ENCODE measurements at places on chromosomes 4 and X.

- DNase-seq, result no peak
Observed at GRCh38 chrX:57155171-57155570, 18.0 kb upstream of the SPIN2A start.

- DNase-seq, result no peak
Observed at GRCh38 chr4:48311896-48312295, 29.4 kb upstream of the SLAIN2 start.

- no peak for DNase-seq
Observed at GRCh38 chr4:186881521-186882220, 158.0 kb upstream of the FAT1 start.

- no peak for DNase-seq
Observed at GRCh38 chr4:184824081-184824775, 1.5 kb downstream of the ACSL1 start.

GRCh38 chr4:98480535-98480934, 177.9 kb downstream of the TSPAN5 start:
- DNase-seq, result no peak

- DNase-seq, result no peak
Observed at GRCh38 chr4:102139932-102140331, 205.3 kb downstream of the SLC39A8 start.

GRCh38 chr4:24089851-24090534, 200.1 kb upstream of the PPARGC1A start:
- no peak for DNase-seq

GRCh38 chr4:37599092-37599790, 86.9 kb downstream of the RELL1 start:
- DNase-seq, result no peak

DNA sequence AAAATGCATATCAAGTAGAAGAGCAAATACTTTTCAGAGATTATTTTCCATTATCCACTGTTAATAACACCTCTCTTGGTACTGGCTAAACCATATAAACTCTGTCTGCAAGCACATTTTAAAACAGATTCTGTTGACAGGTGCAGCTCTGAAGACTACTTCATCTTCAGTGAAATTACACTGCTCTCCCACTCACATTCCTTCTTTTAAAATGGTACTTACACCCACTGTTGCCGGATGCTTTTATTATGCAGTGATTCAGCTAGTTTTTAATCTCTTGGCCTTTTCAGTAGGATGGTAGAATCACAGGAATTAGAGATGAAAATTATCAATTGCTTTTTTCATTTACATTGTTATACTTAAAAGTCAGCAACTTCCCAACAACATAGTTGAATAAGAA, 381.6 kb downstream of the GASK1B start:
- DNase-seq, result no peak

DNA sequence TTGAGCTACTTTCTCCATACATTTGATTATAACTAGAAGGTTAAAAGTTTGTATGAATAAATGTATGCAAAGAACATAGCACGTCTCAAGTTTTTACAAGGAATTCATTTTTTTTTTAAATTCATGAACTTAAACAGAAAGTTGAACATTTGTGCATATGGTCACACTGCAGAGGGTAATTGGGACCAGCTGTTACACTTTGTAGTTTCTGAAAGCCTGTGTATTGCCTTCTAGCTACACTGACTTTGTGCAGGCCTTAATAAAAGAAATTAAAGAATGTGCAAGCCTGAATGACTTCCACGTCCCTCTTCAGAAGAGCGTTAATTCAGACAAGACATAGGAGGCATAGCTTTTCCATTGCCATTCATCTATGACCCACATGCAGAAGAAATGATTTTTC, 153.1 kb upstream of the PCDH18 start:
- no peak for DNase-seq

DNA sequence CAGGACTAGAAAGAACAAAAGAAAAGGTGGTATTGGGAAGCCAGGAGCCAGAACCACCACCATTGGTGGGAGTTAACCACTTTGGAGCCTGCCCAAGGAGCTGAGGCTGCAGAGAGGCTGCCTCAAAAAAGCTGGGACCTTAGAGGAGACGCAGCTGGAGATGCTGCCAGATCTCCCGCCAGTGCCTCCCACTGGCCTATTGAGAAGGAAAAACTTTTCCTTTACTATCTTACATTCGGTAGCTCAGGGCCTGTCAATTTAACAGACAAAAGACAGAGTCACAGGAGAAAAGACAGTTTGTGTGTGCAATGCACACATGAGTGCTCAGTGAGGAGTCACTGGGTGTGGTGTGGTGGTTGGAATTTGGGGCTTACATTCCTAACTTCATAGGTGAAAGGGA, 52.4 kb upstream of the HPSE start:
- DNase-seq, result no peak

DNA sequence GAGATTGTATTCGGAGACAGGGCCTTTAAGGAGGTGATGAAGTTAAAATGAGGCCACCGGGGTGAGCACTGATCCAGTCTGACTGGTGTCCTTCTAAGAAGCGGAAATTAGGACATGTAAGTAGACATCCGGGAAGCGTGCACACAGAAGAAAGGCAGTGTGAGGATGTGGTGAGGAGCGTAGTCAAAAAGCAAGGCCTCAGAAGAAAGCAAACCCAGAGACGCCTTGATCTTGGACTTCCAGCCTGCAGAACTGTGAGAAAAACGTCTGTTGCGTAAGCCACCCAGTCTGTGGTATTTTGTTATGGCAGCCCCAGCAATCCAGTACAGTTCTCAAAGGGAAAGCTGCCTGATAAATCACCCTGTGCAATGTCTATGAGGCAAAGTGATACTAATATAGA, 153.5 kb downstream of the KCNIP4 start:
- DNase-seq, result no peak

- no peak for DNase-seq
Observed at GRCh38 chrX:103565197-103565596, 20.1 kb upstream of the TCEAL4 start.

- no peak for DNase-seq
Observed at GRCh38 chr4:26764231-26764630, 96.4 kb upstream of the STIM2 start.

GRCh38 chr4:76931087-76931486, 18.5 kb upstream of the SEPTIN11 start:
- DNase-seq, result no peak

- DNase-seq, result no peak
Observed at GRCh38 chr4:136935305-136935704, 597.0 kb downstream of the PCDH18 start.

DNA sequence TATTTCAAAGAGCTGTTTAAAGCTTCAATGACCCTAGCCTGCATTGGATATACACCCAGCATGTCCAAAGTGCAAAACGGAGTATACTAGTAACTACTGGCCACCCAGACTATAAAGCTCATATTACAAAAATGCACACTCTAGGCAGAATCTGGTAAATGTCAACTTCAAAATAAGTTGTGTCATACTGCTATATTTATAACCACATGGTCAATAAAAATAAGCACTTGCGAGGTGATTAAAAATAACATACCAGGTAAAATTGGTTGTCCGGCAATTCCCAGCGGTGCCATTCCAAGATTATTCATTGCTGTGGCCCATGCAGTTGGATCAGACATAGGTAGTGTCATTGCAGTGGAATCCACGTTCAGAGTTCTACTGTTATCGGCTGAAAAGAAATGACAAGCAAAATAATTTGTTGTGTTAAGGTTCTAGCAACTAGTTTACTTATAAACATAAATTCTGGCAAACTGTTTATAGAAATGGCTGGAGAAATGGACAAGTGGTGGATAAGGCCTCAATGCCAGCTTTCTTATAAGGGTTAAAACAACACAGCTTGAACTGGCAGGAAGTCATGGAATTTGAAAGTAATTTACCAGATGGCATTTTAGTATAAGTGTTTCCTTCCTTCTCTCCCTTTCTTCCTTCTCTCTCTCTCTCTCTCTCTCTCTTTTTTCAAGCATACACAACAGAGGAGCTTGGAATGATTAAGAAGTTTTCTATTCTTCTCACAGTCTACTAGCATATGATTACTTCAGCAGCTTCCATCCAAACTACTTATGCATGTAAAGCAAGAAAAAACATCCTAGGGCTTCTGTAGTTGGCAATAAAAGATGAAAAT, 199.9 kb downstream of the ENOX2 start:
- DNase-seq, result no peak

GRCh38 chr4:38671592-38671940, 7.6 kb downstream of the KLF3 start:
- DNase-seq, result no peak

DNA sequence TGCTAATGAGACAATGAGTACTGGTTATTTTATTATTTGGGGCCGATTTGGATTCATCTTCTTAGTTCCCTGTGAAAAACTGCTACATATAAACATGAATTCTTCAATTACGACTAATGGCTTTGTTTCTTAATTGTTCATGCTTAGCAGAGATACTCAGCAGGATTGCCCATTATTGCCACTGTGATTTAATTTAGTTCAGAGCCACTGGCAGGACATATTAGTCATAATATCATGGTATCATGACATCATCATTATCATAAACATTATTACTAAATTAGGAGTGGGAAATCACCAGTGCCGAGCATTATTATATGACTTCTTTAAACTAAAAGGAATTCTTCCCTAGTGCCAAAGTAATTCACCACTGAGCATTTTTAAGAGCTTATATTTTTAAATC, 201.4 kb downstream of the SPOCK3 start:
- no peak for DNase-seq

DNA sequence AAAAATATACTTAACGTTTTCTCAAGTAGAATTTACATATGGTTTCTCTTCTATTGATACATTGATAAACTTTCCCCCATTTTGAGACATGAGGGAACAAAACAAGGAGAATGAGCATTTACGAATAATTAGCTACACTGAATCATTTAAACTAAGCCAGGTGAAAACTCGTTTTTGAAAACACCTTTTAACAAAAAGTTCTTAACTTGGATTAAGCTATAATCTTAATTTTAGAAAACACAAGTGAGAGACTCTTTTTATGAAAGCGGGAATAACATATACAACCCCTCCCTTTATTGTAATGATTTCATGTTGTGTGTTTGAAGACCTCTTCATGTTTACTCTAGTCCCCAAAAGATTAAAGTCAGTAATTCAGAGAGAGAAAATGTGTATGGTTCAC, 20.1 kb downstream of the PDLIM3 start:
- no peak for DNase-seq

GRCh38 chr4:31548021-31548420, 827.9 kb downstream of the PCDH7 start:
- DNase-seq, result no peak

DNA sequence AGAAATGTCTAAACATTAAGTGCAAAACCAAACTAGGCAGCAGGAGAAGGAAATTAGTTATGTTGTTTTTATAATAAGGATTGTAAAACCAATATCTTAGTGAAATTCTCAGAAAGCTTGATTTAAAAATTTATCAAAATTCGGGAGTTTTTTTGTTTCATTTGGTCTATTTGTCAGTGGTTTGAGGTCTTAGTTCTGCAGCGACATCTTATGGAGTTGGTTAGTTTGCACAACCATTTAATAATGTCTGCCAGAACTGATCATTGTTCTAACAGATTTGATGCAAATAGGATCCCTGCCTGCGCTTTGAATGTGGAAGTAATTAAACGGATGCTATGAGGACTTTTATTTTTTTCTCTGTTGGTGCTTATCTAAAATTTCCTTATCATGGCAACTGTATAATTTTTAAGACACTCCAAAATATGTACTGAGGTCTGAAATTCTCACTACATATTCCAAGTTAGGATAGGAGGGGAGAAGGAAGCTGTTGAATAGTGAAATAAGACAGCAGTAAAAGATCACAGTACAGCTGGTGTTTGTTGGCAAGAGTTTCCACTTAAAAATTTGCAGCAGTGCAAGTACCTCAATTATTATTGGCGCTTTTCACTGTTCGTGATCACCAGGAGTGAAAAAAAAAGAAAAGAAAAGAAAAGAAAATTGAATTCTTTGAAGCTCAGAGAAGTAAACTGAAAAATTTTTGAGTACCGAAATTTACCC, 2521.4 kb downstream of the ARAP2 start:
- no peak for DNase-seq

DNA sequence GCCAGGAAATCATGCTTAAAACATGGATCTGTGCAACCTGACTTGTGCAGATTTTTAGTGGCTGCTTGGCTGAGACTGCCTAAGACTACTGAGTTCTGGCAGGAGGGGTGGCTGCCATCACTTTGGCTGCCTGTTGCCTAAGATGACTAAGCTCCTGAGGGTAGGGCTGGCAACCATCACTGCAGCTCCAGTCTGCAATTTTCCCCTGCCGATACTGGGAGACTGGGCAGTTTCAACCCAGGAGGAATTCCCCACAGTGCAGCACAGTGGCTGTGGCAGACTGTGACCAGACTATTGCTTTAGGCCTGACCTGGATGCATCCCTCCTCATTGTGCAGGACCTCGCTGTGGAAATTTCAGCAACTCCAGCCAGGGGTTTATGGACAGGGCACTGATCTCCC, 544.9 kb downstream of the ANKRD50 start:
- DNase-seq, result no peak

DNA sequence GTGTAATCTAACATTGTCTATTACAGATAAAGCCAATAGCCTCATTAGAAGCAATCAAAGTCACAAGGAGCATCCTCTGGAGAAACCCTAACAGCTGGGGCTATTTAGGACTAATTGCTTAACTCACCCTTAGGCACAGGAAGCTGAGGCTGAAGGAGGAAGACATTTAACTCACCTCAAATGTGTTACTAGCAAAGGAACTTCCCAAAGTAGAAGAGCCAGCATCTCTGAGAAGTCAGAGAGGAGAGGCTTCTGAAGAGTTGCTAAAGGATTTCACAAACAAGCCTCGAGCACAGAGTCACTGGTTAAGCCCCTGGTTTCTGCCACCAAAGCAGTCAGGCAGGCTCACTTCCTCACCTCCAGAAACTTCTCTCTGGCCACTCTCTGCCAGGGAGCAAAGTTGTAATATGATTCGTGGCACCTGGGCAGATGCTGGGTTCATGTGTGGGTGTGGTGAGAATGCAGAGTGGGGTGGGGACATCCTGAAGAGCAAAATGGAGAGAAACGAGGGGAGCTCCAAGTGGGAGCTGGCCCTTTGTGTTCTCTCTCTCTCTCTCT, 201.3 kb downstream of the HS6ST2 start:
- DNase-seq, result no peak

DNA sequence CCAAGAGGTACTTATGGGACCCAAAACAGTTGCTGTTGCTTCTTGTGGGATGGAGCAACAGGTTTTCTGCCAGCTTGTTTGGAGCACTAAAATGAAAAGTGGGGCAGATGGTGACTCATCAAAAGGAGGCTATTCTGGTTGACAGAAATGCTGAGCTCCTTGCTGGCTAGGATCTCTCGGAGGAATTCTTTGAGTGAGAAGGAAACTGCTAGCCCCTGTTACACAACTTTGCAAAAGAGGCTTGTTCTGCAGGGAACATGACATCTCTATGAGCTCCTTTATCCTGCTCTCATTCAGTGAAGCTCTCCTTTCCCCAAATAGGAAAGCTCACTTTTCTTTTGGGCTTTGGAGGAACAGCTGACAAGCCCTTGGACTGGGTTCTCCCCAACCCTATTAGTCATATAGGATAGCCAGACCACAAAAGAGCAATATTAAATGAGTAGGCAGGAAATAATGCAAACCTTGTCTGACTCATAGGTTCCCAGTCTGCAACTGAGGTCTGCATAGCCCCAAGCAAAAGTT, 108.3 kb downstream of the CDS1 start:
- no peak for DNase-seq

- no peak for DNase-seq
Observed at GRCh38 chr4:165364452-165365080, 14.2 kb upstream of the CPE start.

- no peak for DNase-seq
Observed at GRCh38 chrX:147173594-147173993, 359.1 kb upstream of the CXorf51A start.

- no peak for DNase-seq
Observed at GRCh38 chrX:137425273-137425902, 140.5 kb upstream of the ZIC3 start.
